ENCODE measurements at places on chromosomes 7 and 10.
A peak's percentile ranks its signal among the peaks of the same experiment; 100 is the strongest.

GRCh38 chr10:5776881-5777197 is 36.4 kb downstream of the GDI2 start:
- DNase-seq: no peak

- peak; percentile 39 for DNase-seq
Observed at GRCh38 chr10:22320591-22321155, at the start of gene BMI1. TSS of gene BMI1 (plus strand) at chr10:22321099. CDS start at chr10:22326450, 5,351 bp downstream.

- DNase-seq: no peak
Observed at GRCh38 chr10:43863859-43864591, 215.3 kb upstream of the ZNF32 start.

GRCh38 chr7:39721919-39722597 is 98.7 kb downstream of the RALA start:
- no peak for DNase-seq

- no peak for DNase-seq
Observed at GRCh38 chr10:77501846-77502261, 135.8 kb downstream of the KCNMA1 start.

- DNase-seq: no peak
Observed at GRCh38 chr7:47356261-47356660, 225.7 kb downstream of the TNS3 start.

DNA sequence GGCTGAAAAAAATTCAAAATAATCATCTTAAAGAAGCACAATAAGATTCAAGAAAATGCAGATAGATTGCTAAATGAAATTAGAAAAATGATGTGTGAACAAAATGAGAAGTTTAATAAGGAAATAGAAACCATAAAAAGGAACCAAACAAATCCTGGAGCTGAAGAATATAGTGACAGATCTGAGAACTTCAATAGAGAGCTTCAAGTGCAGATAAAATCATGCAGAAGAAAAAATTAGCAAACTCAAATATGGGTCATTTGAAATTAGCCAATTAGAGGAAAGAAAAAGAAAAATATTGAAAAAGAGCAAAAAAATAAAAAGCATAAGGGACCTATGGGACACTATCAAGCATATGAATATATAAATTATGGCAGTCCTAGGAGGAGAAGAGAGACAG is 720.1 kb downstream of the PARD3 start:
- DNase-seq: no peak

- DNase-seq: no peak
Observed at GRCh38 chr7:116812860-116813259, 49.5 kb upstream of the CAPZA2 start.

- DNase-seq: no peak
Observed at GRCh38 chr7:81068-81925, 111.1 kb upstream of the FAM20C start.

DNA sequence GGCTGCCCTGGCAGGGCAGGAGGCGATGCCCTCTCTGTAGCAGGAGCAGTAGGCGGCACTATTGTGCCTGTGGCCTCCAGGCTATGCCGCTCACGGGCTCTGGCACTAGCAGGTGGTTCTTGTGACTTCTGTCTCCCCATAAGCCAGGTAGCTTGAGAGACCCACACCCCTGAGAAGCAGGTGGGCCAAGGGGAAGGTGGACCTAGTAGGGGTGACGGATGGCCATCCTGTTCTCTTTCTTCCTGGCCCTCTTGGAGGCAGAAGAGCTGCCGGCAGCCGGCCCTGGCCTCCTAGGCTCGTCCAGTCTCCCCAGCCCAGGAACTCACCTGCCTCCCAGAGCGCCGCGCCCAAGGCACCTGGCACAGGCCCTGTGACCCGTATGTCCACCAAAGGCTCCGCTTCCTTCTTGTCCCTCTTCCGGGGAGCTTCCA is 15.4 kb downstream of the MMRN2 start:
- no peak for DNase-seq

GRCh38 chr10:70528314-70528713 is 49.7 kb downstream of the PALD1 start:
- DNase-seq: no peak

GRCh38 chr10:3122486-3123205 is 49.9 kb downstream of the PITRM1 start:
- no peak for DNase-seq

- no peak for DNase-seq
Observed at GRCh38 chr7:146291900-146292299, 175.3 kb downstream of the CNTNAP2 start.

DNA sequence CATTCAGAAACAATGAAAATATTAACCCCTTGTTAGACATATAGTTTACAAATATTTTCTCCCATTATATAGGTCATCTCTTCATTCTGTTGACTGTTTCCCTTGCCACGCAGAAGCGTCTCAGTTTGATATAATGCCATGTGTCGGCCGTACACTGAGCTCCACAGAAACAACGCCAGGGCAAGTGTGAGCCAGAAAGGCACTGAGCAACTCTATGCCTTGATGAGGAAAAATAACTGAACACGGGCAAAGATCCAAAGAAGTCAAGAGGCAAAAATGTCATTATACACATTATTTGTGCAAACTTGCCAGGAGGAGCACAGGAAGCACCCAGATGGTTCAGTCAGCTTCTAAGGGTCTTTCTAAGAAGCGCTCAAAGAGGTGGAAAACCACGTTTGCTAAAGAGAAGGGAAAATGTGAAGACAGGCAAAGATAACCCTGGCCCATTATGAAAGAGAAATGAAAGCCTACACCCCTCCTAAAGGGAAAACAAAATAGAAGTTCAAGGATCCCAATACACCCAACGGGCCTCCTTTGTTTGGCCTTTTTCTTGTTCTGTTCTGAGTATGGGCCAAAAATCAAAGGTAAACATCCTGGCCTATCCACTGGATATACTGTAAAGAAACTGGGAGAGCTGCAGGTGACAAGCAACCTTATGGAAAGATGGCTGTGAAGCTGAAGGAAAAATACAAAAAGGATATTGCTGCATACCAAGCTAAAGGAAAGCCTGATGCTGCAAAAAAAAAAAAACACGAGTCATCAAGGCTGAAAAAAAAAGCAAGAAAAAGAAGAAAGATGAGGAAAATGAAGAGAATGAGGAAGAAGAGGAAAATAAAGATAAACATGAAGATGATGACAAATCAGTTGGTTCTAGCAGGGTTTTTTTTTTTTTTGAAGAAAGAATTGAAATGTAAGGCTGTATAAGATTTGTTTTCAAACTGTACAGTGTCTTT is 15.5 kb downstream of the ARHGAP12 start:
- no peak for DNase-seq

DNA sequence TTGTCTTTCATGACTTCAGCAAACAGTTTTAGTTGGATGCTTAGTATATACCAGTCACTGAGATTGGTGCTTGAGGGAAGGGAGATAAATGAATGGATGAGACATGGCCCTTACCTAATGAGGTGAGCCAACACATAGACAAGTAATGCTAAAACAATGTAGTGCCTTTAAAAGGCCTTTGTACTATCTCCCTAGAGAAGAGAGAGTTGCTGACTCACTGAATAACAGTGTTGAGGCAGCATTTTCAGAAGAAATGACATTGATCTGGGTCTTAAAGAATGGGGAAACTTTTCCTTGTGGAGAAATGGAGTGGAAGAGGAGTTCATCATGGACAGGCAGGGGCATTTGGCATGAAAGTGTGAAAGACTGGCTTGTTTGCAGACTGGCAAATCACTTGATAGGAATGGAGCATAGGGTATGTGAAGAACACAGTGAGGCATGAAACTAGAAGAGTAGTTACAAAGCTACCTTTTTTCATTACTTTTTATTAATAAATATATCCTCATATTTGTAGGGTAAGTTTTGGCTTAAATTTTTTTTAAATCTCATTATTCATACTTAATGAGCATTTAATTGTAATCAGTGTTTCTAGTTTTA is 91.2 kb downstream of the KAT6B start:
- no peak for DNase-seq

- DNase-seq: no peak
Observed at GRCh38 chr10:95562341-95562965, 1.3 kb upstream of the SORBS1 start.

DNA sequence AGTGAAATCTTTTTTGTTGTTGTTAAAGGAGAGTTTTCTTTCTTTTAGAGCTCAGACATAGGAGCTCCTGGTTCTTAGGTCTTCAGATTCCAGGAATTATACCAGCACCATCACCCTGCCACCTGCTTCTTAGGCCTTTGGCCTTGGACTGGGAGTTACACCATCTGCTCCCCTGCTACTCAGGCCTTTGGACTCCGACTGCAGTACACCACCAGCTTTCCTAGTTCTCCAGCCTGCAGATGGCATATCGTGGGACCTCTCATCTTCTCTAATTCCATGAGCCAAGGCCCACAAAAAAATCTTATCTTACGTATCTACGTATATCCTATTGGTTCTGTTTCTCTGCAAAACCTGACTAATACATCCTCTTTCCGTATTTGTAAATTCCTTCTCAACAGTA is 5.1 kb upstream of the TACC2 start:
- DNase-seq: no peak

GRCh38 chr10:15742836-15743235 is 23.1 kb upstream of the ITGA8 start:
- no peak for DNase-seq

- DNase-seq: no peak
Observed at GRCh38 chr7:30671793-30672465, 10.3 kb downstream of the CRHR2 start.

DNA sequence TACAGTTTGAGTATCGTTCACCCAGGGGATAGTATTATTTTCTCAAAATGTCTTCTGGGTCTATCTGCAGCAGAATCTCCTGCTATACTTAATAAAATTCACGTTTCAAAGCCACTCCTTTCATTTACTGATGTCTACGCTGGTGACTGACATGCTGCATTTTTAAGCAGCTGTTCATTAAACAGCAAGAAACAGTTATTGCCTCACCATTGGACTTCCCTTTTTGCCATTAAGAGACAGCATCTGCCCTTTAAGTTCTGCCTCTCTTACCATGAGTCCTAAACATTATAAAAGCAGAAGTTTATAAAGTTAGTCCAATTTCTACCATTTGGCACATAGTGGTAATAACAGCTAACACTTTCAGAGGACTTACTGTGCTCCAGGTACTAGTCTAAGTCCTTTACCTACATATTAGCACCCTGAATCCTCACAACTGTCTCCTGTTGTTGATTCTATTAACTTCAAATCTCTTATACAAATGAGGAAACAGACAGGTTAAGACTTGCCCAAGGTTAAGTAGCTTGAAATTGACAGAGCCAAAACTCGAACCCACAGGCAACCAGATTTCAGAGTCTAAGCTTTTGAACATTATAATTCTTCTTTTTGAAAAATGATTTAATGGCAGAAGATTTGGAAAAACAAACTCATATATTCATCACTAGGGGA is 169.5 kb downstream of the SNX13 start:
- no peak for DNase-seq

DNA sequence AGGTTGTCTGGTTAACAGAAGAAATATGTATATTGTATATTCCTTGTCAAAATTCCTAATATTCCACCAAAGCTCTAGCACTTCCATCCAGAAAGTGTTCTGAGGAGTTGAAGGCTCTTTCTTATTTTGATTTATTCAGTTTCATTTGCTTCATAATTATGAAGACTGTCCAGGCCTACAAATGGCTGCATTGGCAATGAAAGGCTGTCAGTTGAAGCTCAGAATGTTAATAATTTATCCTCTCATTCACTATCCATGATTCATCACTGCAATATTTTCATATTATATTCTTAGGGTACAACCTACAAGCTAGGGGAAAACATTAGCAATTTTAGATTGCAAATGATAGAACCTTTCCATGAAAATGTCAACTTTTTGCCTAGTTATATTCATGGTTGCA is 57.3 kb downstream of the ARID5B start:
- DNase-seq: no peak

GRCh38 chr10:5500162-5500670 is 846 bp upstream of the CALML5 start:
- no peak for DNase-seq

GRCh38 chr7:91567081-91568012 is 303.1 kb downstream of the FZD1 start:
- no peak for DNase-seq

DNA sequence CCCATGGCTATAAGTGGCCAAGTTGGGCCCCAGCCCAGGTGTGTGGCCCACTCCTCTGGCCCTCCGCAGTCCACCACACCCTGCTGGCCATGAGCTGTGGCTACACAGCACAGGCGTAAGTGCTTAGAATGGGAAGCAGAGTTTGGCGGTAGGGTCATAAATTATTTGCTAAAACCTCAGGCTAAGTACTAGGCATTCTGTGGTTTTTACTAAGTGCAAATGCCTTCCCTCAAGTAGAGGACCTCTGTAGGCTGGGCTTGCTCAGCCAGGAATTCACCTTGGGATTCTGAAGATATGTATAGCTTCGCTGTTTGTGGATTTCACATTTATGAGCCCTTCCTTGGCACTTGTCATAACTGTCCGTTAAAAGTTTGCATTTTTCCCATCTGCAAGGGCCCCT is 44.8 kb upstream of the LOXL4 start:
- no peak for DNase-seq

- no peak for DNase-seq
Observed at GRCh38 chr7:138358850-138359341, 101.2 kb upstream of the TRIM24 start.

GRCh38 chr7:92876836-92877235 is 40.5 kb upstream of the CDK6 start:
- DNase-seq: no peak

DNA sequence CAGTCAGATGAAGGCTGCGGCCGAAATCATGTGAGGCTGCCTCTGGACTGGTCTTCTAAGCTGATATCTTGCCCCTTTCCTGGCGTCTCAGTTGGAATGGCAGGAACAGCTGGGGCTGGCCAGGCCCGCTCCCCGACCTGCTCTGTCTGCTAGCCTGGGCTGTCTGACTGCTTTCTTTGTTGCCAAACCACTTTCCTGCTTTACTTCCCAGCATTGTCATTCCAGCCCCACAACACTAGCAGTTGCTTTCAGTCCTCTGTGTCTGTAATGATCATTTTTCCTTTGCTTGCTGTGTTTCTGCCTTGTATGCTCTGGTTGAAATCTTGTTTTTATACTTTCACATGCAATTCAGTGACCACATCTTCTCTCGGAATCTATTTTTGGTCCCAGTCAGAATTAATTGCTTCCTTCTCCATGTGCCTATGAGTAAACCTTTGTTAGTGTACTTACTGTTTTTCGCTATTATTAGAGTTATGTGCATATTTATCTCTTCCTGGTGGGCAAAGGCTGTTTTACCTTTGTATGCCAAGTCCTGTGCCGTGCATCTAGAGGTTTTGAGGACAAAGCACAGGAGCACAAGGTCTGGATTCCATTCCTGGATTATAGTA is 21.6 kb downstream of the PRPF18 start:
- DNase-seq: no peak

- DNase-seq: no peak
Observed at GRCh38 chr10:93106631-93107072, 33.0 kb downstream of the CYP26A1 start.
